ENCODE measurements at places on chromosomes 13 and 19.

DNA sequence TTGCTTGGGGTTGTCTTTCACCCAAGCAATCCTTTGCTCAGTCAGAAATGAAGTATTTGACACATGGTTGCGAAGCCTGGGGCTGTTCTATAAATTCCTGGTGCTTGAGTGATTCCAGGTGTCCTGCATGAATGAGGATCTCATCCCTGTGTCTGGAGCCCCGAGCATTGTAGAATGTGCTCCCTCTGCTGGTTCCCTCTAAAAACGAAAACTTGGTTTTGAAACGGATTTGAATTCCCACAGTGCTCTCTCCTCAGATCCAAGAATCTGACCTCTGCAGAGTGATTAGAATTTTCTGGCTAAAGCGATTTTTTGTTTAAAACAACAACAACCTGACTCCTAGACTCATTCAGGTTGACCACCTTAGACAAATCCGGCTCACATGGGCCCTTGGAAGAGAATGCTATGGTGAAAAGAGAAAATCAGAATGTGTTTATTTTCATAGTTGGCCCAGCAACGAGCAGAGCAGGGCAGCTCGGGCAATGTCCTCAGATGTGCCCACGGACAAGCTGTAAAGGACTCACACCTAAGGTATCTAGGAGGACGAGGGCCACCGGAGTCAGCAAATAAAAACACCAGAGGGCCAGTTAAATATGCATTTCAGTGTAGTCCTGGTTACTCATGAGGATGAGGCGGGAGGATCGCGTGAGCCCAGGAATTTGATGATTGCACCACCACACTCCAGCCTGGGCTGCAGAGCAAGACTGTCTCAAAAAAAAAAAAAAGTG lies 8.7 kb upstream of the ATP12A start:
- DNase-seq = no peak

DNA sequence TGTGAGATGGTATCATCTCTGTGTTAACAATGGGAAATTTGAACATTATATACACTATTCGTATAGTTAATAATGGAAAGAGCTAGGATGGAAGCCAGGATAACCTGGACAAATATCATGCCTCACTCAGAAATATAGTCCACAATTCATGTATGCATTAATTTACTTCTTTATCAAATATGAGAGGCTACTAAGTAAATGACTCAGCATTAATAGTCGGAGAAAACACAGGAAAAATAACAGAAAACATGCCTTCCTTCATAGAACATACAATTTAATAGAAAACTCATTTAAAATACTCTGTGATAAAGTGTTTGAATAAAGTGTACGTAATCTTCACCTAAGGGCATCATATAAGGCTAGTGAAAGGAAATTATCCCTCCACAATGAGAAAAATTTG lies 383.4 kb upstream of the SLITRK5 start:
- DNase-seq = no peak

- DNase-seq = no peak
These were observed 22.2 kb upstream of the GDF15 start for GRCh38 chr19:18363787-18364186.

DNA sequence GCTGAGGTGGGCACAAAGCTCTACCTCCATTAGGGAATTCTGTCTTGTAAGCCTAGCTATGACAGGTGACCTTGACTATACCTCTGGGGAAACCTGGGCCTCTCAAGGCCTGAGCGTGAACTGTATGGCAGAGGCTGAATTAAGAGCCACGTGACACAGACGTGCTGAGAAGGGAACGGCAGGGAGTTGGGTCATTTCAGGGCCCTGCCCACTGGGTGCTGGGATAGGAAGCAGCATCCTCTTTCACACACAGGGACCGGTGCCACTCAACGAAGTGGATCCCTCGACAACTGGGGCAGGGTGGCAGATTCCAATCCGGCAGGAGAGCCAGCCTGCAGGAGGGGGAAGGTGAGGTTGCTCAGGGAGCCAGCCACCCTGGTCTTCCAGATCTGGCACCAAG lies 9.2 kb downstream of the ASF1B start:
- no peak for DNase-seq

DNA sequence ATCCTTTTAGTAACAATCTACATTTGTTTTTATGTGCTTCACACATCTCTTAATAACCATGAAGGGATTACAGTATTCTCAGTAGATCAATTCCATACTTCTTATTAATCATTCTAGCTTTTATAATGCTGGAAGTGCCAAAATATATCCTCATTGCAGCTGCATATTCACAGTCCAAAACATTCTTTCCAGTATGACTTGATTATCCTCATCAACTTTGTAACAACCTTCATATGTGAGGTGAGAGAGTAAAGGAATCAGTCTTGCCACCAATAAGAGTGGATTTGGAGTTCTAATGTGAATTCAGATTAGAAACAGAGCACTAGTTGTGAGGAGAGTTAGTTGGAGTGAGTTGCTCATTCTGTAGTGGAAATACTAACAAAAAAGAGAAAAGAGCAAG lies 208.0 kb upstream of the SPRY2 start:
- no peak for DNase-seq

GRCh38 chr19:45670670-45671453 lies 2.8 kb downstream of the GIPR start:
- DNase-seq = no peak

DNA sequence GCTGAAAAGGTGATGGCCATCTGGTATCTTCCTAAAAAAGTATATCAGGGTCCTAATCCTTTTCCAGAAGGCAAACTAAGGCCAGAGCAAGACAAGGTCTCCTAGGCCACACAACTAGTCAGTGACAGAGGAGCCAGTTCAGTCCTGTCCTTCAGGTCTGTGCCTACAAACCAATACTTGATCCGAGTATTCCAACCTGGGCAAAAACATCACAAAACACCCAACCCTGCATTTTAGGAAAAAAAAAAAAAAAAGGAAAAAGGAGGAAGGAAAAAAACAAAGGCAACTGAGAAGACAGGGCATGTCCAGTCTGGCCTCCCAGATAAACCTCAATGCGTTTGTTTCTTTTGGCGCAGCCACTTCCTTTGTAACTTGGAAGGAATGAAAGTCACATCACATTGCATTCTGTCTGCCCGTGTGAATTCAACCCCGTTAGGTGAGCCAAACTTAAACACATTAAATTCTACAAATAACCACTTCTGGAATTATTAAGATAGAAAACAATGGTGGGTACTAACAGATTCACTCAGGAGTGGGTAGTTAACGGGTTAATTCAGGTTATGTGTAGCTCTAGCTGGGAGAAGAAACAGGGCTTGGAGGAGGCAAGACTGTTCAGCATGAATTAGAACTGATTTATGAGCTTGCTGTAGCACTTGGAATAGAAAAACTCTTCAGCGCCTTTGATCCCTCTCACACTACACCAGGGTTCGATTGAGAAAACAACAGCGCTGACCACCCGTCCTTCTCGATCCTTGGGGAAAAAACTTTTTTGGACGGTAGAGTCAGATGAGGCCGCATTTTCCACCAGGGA lies 43.0 kb upstream of the HNRNPA1L2 start:
- no peak for DNase-seq

DNA sequence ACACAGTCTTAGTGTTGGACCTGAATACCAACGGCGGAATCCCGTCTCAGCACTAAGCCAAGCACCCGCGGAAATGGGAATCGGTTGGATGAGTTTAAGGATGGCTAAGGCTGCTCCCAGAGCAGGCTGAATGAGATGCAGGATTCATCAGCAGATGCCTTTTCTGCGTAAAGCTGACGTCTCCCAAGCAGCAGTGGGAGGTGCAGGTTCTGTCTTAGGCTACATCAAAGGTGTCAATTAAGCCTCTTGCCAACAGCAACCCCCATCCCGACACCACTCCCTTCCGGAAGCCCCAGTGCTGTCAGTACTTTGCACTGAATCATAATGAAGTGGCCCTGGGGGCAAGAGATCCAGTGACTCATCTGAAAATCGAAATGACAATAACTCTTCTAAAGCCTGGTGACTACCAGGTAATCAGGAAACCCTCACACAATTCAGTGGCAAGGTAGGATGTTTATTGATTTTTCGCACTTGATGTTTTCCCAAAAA lies 275.6 kb downstream of the DCLK1 start:
- DNase-seq = no peak

GRCh38 chr19:19591133-19591825 lies 27.2 kb downstream of the PBX4 start:
- no peak for DNase-seq

GRCh38 chr13:114259974-114260373 lies 21.4 kb upstream of the UPF3A start:
- DNase-seq = no peak

- DNase-seq = no peak
These were observed 51.5 kb downstream of the ATP7B start for GRCh38 chr13:51959773-51960172.

DNA sequence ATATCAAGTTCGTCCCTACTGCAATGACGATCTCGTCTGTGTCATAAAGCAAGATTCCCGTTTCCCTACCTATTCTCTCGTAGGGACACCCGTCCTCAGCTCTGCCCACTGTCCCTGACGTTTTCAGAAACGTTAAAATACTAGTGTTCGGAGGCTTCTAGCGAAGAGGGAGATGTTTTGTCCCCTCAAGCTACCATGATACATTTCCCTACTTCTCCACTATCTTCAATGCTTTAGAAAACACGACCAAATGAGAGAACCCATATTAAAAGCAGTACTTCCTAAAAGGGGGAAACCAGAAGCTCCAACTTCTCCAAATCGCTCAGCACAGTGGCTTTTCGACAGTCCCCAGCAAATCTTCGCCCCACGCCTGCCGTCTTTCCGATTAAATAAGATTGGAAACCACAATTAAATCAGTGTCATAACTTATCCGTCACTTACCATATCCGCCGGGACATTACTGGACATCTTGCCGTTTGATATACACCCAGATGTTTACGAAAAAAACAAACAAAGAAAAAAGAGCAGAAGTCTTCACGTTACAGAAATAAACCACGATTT lies 1.3 kb downstream of the UBL3 start:
- DNase-seq = no peak

- no peak for DNase-seq
These were observed 13.2 kb downstream of the ENOX1 start for GRCh38 chr13:43773602-43774001.

GRCh38 chr13:34172048-34172447 lies 354.1 kb downstream of the RFC3 start:
- no peak for DNase-seq

- DNase-seq = no peak
These were observed 1.1 kb upstream of the ATP11A start for GRCh38 chr13:112688560-112689302.

- no peak for DNase-seq
These were observed 17.2 kb downstream of the SAFB2 start for GRCh38 chr19:5605362-5605761.

DNA sequence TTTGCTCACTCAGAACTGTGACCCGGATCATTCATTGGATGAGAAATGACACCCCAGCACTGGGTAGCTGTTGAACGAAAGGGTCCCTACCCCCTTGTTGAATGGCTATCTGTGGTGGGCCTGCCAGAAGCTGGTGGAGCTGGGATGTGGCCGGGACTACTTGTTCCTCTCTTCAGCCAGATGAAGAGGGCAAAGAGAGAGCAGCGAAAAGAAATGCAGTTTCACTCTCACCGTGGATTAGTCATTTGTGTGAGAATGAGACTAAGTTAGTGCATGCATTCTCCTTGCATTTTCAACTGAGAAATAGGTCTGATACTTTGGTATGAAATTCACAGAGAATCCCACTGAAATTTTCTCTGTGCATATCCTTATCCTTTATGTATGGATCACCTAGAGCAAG lies 553.1 kb downstream of the IRS2 start:
- no peak for DNase-seq

- DNase-seq = no peak
These were observed 357.1 kb downstream of the KLF12 start for GRCh38 chr13:73777134-73777533.

DNA sequence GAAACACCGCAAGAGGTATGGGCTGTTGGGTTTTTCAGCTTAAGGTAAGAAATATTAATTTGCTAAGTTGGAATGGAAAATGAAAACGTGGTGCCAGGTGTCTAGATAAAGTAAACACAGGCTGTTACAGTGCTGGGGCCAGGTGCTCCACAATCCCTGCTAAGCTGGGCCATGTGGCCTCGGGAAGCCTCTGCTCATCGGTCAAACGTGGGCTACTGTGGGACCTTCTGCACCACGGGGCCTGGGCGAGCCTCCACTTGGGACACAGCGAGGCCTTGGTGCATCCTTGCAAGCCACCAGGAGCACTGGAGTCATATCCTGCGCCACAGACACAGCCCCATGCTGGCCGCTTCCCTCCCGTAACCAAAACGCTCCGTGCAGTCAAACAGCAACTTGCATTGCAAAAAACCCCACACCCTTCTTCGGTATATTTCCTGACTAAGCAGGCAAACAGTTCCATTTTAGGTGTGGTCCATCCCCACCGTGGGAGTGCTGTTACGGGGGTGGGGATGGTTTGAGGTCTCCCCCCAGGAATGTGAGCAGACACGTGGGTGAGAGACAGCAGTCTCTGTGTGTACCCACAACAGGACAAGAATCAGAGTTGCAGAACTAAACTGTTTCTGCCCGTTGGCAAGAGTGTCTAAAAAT lies 96.3 kb upstream of the SOX1 start:
- DNase-seq = no peak

DNA sequence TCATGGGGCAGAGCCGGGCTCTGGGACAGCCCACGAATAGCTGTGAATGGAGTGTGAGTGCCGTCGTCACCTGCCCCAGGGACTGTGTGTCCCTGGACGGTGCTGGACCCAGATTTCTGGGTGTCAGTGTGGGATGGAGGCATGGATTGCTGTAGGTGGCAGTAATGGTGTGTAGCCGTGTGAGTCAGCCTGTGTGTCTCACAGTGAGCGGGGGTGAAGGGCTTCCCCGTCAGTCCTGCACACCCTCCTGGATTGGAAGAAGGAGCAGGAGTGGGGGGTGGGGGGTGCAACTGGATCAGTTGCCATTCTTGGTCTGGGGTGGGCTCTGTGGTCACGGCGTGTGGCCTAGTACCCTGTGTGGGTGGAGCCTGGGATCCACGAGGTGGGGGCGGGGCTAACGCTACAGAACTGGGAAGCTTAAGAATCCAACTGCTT lies 6.5 kb upstream of the LTBP4 start:
- DNase-seq = no peak

- DNase-seq = no peak
These were observed 643.3 kb downstream of the SLITRK5 start for GRCh38 chr13:88314496-88314895.

GRCh38 chr13:111265701-111266035 lies 54.8 kb upstream of the TEX29 start:
- no peak for DNase-seq

Data from activated gamma-delta T cell (primary cell).